ENCODE measurements at places on chromosomes 1 and 21.

DNA sequence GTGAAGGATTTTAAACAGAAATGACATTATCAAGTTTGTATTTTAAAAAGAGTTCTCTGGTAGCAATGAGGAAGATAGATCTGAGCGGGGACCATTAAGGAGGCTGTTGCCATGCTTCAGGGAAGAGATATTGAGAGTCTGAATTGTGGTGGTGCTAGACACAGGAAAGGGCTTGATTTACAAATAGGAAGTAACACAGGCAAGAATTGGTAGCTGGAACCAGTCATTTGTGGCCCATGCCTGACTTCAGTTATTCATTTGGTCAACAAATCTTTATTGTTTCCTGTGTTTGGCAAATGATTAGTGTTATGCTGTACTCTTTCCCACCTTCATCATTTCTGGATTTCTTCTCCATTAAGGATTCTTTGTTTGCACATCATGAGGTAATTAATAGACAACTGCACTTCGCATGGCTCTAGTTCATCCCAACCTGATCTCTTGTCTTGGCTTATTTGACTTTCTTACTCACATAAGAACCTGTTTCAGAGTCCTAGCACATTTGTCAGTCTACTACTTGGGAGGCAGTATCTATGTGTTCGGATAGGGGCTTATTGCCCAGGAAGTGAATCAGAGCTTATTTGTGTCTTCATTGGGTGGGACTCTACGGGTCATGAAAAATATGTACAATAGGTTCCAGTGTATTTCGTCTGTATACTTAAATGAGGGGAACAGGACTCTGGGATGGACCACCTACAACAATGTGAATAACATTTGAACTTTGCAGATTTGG is 32.3 kb downstream of the EEIG2 start:
- DNase-seq, result no peak

- DNase-seq, result peak; percentile 89
These were observed at the start of gene FUBP1 for GRCh38 chr1:77978969-77979876. Gene FUBP1, minus strand, starts transcription at chr1:77979072. Its CDS starts 68 bp downstream, at chr1:77979004.

DNA sequence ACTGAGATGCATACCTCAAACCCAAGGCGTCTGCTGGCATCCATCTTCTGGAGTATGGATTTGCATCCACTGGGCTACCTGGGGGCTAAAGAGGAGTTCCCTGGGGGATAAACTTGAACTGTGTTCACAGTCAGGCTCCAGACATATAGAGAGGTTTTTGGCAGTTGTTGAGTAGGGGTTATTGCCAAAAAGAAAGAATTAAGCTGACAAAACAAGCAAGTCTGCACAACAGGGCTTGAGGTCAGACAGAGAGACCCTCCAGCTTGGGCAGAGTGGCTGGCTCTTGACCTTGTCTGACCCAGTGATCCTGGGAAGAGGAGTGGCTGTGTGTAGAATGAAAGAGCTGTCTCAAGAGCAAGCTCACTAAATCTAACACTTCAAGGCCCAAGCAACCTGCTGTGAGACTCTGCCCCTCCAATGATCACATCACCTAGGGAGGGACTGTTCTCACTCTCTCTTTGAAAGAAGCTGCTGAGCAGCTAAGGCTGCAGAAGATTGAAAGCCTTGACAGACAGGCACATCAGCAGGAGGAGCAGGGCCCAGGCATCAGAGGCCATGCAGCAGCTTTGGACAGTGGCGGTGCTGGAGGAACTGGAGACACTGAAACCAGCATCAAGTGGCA is 61.5 kb downstream of the SYT2 start:
- no peak for DNase-seq

DNA sequence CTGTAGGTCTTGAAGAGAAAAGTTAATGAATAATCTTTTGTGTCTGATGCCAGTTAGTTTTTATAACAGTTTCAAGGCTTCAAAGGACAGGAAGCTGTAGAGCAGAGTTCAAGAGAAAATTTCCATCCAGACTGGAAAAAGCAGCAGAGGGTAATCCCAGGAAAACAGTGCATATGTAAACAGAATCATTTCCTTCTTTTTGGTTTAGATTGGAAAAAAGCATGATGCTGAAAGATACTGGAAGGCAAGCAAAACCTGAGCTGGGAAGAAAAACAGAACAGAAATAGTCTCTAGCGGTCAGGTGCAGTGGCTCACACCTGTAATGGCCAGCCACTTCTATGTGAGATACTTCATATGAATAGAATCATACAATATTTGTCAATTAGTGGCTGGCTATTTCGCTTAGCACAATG is 71.9 kb downstream of the ZSWIM5 start:
- DNase-seq, result no peak

DNA sequence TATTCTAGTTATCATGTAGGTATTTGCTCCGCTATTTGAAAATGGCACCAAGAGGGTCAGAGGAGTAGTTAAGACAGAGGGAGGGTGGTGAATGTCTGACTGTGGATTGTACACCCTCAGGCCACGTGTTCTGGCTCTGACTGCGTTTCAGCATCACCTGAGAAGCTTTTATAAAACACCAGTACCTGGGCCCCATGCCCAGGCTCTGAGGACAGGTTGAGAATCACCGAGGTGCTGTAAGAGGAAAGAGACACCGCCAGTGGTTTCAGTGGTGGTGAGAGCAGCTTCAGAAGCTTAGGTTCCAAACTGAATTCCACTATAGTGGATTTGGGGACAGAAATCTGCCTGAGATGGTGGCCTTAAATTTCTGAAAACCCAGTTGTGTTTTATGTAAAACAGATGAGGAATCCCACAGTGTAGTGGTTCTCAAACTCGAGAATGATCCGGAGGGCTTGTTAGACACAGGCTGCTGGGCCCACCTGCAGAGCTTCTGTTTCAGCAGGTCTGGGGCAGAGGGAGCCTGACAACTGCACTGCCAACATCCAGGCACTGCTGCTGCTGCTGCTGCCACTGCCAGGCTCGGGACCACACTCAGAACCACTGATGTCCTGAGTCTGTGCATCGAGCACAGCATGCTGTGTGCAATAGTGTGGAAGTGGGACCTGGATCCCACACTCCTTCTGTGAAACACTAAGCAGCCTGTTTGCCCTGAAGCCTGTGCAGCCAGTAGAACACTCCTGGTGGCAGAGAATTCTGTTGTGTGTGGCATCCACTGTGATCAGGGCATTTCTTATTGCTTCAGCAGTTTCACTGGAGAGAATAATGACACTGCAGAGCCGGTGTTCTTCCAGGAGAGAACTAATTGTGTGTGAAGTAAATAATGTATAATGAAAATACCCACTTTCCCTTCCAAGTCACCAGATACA is 98.7 kb downstream of the SUSD4 start:
- no peak for DNase-seq
